AG08396 (cell line): ENCODE measurements at places on chromosomes 13 and 19.

DNA sequence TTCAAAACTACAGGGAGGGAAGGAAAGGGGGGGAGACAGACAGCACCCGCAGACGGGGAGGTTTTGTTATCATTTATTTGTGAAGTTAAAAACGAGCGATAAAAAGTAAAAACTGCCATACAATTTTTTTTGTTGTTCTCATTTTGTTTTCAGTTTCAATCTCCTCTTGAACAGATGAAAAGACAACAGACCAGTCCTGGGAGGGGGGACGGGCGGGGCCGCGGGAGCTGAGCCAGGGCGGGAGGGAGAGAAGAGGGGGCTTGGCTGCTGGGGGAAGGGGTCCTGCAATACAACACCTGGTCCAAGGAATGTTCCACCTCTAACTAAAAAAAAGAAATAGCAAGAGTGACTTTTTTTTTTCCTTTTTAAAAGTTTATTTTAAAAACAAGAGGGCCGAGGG is 11.3 kb downstream of the KHSRP start:
- DNase-seq = no peak

- no peak for DNase-seq
Measured at GRCh38 chr19:35013820-35014754, 14.0 kb downstream of the GRAMD1A start.

GRCh38 chr19:38386971-38387549 is 774 bp downstream of the GGN start:
- DNase-seq = no peak

DNA sequence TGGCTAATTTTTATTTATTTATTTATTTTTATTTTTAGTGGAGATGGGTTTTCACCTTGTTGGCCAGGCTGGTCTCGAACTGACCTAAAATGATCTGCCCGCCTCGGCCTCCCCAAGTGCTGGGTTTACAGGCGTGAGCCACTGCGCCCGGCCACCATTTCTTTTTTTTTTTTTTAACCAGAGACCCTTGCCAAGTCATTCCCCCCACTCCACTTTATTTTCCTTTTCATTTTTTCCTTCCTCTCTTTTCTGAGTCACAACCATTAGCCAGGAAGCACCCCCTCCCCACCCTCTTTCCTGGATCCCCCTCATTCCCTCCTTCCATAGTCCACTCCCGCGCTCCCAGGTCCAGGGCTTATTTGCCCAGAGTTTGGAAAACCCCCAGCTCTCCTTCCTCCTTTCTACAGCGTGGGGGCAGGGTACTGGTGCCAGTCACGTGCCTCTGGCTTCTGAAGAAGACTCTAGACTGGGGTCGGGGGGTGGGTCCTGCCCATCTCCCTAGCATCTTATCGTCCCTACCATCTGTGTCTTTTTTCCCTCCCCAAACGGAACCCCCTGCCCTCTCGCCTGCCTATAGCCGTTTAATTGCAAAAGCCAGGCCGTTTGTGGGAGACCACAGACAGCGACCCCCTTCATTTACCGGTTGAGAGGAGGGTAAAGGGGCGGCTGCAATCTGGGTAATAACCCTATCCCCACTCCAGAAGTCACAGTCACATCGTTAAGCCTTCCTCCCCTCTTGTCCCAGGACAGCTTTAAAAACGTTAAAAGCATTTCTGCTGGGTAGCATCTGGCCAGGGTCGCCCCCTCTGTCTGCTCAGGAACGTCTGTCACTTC is 1.1 kb upstream of the CALR start:
- DNase-seq = no peak

- peak; percentile 36 for DNase-seq
Measured at GRCh38 chr13:109412283-109412901, 374.0 kb downstream of the IRS2 start.

DNA sequence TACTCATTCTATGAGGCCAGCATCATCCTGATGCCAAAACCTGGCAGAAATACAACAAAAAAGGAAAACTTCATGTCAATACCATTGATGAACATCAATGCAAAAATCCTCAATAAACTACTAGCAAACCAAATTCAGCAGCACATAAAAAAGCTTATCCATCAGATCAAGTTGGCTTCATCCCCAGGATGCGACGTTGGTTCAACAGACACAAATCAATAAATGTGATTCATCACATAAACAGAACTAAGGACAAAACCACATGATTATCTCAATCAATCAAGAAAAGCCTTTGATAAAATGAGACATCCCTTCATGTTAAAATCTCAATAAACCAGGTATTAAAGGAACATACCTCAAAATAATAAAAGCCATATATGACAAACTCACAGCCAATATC is 134.3 kb downstream of the UGGT2 start:
- no peak for DNase-seq

DNA sequence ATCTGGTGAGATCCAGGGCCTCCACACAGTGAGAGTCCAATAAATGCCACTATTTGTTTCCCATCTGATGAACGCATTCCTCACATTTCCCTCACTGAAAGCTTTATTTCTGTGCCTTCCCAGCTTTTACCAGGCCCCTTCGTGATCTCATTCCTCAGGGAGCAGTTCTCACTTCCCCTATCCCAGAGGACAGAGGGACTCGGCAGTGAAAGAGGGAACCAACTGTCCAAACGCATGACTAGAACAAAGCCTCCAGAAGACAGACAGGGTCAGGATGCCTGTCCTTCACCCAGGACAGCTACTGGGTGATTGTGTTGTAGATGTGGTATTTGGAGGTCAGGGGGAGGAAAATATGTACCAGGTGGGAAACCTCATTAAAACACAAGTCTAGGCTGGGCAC is 2.0 kb upstream of the ZBTB45 start:
- DNase-seq = no peak

DNA sequence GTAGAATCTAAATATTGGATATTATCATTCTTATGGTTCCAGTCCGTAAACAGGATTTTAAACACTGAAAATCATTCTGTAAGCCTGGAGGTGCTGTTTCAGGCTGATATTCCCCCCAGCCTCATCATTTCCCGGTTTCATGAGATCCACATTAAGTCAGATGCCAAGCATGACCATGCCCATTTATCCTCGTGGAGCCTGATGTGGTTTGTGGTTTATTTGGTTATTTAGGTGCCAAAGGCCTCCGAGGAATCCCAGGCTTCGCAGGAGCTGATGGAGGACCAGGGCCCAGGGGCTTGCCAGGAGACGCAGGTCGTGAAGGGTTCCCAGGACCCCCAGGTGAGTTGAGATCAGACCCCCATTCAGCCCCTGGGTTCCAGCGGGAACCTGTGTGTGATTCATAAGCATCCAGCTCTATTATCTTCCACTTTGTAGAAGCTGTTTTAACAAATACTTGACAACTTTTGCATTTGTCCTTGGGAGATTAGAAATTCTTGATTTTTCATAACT is 92.5 kb downstream of the RAB20 start:
- no peak for DNase-seq

DNA sequence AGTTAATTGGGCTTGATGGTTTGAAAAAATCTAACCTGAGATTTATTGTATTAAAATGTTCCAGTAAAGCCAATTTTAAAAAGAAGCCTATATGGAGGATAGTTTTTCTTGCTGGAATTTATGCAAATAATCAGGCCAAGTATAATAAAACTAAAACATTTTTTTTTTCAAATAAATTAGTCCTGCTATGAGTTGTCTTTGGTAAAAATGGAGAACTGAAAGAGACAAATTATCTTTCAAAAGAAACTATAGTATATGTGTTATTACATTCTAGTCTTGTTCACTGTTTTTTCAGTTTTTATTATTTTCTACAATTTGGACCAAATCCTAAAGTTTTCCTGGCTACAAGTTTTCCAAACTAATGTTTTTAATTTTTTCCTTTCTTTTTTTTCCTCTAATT is 468.9 kb downstream of the UQCRFS1 start:
- DNase-seq = no peak

DNA sequence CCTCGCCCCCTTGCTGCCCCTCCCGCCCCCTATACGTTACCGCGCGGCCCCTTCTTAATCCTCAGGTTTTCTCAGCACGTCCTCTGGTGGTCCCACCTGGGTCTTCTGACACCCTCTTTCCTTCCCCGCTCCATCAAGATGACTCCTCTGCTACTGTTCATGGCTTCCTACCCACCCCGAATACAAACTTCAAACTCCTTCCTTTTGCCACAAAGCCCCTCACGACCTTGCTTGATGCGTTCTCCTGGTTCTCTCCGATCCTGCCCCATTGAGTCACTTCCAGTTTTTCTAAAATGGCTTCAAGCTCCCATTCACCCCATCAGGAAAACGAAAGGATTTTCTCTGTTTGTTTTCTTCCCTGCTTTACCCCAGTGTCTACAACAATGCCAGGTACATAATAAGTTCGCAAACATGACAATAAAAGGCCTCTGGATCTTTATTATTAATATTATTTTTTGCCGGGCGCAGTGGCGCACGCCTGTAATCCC is 734 bp upstream of the SERTAD3 start:
- no peak for DNase-seq

GRCh38 chr19:42111384-42111783 is 20.9 kb downstream of the POU2F2 start:
- DNase-seq = no peak

DNA sequence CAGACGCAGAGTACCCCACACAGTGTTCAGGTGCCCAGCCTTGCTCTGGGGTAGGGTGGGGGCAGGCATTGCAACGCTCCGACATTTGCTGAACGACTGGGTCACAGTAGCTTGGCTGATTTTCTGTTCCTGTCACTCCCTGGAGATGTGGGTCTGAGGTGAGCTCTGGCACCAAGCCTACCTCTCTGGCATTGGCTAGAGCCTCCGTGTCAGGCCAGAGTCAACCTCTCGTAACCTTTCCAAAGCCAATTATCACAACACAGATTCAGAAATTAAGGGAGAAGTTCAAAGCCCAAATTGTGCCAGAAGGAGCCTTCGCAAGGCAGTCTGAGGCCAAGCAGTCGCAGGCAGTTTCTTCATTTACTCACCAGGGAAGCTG is 117.2 kb downstream of the IRS2 start:
- no peak for DNase-seq

DNA sequence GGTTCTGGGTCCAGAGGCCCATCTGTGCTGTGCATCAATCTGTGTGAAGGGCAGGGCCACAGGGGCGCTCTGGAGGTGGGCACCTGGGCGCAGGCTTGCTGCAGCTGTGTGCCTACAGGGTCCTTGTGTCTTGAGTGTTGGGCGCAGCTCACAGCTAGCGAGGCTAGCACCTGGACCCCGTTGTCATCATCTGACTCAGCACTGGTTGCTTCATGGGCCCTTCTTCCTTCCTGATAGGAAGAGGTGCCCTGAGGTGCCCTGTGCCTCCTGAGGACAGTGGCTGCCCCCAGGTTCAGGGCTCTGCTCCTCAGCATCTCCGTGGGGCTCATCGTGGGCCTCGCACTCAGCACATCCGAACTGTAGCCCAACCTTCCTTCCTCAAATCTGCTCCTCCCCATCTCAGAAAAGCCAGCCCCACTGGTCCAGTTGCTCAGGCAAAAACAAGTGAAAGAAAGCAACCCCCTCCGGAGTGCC is 54.8 kb downstream of the GATAD2A start:
- no peak for DNase-seq

- no peak for DNase-seq
Measured at GRCh38 chr19:13825489-13826441, 30.5 kb downstream of the ZSWIM4 start.

- DNase-seq = peak; percentile 53
Measured at GRCh38 chr19:49983645-49984229, 22.8 kb upstream of the SIGLEC11 start.

- DNase-seq = no peak
Measured at GRCh38 chr13:31769575-31769974, 30.2 kb downstream of the RXFP2 start.

DNA sequence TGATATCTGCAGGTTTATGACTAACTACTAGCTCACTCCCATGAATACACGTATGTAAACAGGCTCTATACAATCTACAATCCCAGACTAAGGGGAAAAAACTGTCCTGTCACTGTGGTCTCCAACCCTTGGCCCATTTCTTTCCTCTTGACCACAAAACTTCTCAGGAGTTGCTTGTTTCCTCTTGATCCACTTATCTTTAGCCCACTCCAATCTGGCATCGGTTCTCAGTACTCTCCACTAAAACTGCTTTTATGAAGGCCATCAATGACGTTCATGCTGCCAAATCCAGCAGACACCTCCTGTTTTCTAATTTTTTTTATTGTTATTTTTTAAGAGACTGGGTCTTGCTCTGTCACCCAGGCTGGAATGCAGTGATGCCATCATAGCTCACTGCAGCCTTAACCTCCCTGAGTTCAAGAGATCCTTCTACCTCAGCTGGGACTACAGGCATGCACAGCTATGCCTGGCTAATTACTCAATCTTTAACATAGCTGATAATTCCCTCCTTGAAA is 31.9 kb upstream of the USPL1 start:
- DNase-seq = peak; percentile 9

GRCh38 chr13:48562296-48563066 is 29.6 kb upstream of the RCBTB2 start:
- DNase-seq = no peak
